PC-3 (cell line): ENCODE measurements at places on chromosomes 1 and 21.

DNA sequence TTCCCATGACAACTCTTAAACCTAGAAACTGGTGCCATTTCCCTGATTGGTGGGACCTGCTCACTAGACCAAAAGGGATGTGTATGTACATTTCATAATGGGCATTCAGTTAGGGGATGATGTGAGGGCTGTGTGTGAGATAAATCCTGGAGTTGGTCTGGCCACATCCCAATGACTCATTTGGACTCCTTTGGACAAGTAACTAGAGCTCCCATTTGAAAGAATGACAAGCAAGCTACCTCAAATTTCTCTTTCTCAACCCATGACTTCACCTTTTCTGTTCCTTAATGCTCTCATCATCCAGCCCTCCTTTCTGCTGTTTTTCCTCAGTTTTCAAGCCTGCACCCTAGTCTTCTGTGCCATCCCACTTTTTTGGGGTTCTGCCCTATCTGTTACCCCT lies 27.9 kb downstream of the EBNA1BP2 start:
- peak; percentile 92 for DNase-seq

DNA sequence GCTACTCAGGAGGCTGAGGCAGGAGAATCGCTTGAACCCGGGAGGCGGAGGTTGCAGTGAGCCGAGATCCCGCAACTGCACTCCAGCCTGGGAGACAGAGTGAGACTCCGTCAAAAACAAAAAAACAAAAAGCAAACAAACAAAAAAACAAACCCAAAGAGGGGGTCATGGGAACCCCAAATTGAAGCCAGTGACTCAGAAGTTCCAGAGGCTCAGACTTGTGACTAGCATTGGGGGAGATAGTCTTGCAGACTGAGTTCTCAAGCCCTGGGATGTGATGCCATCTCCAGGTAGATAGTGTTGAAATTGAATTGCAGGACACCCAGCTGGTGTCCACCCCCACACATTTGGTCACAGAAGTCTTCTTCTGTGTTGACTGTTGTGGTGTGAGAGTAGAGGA lies 24.9 kb upstream of the ENO1 start:
- DNase-seq, result peak; percentile 37

DNA sequence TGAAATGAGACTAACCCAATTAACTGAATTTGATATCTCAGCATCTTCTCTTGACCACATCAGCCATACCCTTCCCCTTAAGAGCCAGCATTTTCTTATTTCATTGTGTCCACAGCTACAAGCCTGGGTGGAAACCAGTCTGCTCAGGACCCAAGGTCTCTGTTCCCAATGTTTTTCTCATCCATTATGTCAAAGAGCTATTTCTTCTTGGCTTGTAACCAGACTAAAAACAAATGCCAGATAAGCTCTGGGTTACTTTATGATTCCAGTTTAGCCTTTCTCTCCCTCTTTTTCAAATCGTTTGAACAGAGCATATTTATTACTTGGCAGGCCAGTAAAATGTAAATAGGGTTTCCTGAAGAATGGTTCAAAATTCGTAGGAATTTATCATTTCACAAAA lies 109.3 kb upstream of the SPATA6 start:
- no peak for DNase-seq

DNA sequence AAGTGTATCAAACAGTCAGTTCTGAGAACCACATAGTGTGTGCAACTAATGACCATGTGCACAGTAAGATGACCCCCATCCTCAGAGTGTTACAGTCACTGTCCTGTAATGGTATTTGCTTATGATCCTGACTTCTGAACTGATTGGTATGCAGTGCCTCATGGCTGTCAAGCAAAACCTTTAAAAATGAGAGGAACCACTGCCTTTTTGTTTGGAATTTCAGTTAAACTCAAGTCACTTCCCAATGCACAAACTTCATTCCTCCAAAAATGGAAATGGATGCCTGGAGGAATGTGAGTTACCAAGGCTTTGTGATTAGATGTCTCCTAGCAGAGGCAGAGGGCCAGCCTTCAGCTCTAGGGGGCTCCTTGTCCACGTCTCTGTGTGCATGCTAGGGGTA lies 10.5 kb downstream of the C1orf198 start:
- no peak for DNase-seq

DNA sequence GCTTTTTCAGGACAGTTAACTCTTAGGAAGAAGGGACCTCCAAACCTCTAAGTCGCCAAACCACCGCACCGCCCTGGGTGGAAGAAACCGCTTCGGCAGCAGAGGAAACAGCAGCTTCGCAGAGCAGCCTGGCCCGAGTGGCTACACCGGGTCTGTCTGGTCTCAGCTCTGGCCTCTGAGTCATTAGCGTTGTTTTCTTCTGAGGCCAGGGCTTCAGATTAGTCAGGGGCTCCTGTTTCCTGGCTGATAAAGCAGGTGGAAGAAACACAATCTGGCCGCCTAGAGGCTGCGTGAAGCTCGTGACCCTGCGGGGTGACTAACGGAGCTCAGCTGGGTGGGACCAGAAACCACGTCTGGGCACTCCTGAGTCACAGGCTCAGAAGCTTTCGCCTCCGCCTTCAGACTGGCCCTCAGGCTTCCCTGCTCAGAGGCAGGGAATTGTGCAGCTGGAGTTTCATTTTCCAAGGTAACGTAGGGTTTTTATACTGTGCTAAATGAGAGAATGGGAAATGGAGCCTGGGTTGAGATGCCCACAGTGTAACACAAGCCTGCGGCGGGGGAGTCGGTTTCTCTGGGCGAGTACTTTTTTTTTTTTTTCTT lies 44.9 kb downstream of the CHAF1B start:
- peak; percentile 99 for DNase-seq

DNA sequence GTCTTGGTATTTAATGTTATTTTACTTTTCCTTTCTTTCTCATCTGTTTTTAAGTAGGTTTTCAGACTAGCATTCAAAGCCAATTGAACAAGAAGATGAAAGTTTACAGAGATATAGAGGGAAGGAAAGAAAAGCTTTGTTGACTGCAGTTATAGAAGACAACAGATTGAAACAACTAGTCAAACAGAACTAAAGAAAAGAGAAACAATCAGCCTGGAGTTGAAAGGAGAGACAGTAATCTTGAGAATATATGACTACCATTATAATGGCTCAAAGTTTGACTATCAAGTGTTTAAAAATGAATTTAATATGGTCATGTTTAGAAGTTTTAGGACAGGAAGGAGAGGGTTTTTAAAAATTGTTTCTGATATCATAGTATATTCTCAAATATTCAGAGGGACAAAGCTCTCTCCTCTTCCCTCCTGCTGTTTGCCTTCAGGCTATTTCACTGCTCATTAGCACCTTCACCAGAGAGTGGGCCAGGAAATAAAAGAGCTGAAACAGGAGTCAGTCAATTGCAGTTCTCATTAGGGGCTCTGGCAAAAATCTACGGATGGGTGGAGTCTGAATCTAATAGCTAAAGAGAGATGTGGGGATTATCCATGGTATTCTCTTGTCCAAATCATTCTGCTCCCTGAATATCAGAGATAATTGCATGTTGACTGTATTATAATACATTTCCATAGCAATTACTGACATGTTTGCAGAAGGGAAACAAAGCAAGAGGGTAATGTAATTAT lies 577.8 kb downstream of the BRINP3 start:
- no peak for DNase-seq

- no peak for DNase-seq
Measured at GRCh38 chr1:61461406-61462384, 263.2 kb downstream of the TM2D1 start.

DNA sequence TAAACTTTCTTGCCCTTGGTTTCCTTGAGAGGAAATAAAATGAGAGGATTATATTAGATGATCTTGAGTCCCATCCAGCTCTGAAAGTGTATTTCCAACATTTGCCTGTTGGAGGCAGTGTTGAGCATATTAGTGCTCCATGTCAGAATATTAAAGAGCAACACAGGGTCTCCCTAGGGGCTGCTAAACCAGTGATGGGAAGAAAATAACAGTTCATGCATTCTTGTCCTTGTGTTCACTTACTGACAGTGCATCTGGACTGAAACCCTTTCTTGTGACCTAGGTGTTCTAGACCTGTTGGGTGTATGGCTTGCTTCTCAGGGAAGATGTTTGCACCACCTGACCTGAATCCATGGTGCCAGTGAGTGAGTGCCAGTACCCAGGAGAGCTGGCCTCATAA lies 124.7 kb upstream of the KIAA0040 start:
- DNase-seq, result peak; percentile 21

DNA sequence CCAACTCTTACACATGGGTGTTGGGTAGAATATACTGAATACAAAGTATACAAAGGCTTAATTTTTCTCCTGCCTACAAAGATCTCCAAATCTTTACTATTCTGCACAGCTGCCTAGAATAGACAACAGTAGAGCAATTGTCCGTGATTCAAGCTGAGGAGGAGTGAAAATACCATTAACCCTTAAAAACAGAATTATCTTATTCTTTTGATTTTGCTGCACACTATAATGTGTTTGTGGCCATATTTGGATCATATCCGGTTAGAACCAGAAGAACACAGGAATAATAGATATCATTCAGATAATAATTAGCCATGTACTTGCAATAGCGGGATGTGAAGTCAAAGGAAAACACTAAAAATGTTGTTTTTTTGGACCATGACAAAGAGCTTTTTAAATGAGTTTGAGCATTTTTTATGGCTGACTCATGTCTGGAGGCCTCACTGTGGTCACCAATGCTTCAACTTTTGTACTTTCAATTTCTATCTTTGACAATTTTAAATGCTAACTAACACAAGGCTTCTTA lies 197.6 kb upstream of the FOXD3 start:
- DNase-seq, result peak; percentile 33
